ENCODE measurements at places on chromosomes 3 and 15.

- DNase-seq: no peak
Observed at GRCh38 chr3:139297588-139298311, 46.1 kb upstream of the MRPS22 start.

DNA sequence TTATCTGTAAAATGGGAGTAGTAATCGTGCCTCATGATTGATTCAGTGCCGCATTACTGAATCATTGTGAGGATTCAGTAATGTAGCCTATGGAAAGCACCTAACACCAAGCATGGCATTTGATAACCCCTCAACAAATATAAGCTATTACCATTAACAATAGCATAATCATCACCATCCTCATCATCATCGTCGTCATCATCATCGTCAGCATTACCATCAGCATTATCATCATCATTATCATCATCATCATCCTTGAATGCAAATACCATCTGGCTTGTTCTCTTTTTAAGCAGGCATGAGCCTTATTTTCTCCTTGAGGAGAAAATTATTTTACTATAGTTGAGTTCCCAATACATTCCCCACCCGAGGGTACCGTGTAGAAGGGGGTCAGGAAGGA is 115.4 kb upstream of the PTPRG start:
- DNase-seq: no peak

- DNase-seq: no peak
Observed at GRCh38 chr3:32245200-32245599, 6.7 kb downstream of the CMTM8 start.

DNA sequence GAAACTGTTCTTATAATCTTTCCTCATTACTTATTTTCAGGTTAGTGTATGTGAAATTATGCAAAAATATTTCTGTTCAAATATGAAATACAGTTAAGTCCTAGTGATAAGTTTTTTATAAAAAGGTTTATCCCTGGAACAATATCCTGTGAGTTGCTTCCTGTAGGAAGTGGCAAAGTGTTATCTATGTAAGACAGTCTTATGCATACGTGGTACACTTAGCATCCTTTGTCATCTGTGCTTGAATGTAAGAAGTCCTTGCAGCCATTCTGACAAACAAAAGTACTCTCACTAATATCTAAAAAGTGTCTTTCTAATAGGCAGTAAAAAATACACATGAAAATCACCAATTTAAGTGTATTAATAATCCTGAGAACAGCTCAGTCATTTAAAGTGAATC is 372.5 kb upstream of the BCHE start:
- no peak for DNase-seq

- no peak for DNase-seq
Observed at GRCh38 chr3:66037330-66037985, 1.3 kb downstream of the MAGI1 start.

DNA sequence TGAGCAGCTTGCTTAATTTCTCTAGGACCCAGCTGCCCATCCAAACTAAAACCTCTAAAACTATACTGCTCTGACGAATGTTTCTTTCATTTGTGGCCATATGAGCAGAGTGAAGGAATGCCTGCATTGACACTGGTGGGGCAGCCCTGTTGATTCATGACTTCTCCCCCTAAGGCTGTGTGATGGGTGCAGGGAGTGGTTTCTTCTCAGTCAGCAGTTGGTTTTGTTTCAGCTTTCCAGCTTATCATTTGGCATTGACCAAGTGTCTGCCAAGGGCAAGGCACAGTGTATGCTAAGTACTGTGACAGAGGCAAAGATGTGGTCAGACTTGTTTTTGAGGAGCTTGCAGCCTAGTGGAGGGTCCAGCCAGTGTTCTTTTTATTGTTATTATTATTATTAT is 4.7 kb downstream of the ABHD6 start:
- DNase-seq: no peak

GRCh38 chr15:66429546-66429945 is 42.8 kb downstream of the MAP2K1 start:
- DNase-seq: no peak

- no peak for DNase-seq
Observed at GRCh38 chr3:196726788-196727675, 12.6 kb upstream of the PAK2 start.
